ENCODE measurements at places on chromosomes 12 and 14.
A peak's percentile ranks its signal among the peaks of the same experiment; 100 is the strongest.

GRCh38 chr14:50303744-50304471 lies 8.1 kb downstream of the L2HGDH start:
- no peak for DNase-seq

DNA sequence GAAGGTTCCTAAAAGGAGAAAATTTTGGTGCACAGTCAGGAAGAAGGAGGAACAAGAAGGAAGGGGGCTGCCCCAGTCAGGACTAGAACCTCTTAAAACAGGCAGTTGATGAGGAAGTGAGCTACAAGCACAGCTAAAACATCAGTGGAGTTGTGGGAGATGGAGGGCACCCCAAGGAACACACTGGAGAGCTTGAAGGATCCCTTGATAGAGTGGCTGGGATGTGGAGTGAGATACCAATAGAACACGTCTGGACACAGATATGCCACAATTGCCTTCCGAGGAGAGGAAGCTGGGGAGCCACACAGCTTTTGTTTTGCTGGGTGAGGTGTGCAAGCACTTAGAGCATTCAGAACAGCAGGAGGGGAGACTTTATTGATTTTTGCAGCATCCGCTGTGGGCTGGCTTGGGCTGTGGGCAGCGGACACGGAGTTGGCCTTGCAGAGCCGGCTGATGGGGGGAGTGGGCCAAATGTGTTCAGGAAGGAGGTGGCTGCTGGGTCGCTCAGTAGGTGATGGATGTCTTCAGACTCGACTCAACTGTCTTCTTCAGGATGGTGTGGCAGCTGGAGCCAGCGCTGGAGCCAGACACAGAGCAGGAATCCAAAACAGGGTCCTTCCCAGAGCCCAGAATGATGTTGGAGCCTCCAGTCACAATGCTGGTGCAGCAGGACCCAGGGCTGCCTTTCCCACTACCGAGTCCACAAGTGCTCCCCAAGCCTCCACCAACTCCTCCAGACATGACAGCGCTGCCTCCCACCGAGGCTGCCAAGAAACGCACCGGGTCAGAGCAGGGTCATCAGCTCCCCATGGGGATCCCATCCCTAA lies 4.7 kb upstream of the KRT79 start:
- no peak for DNase-seq

DNA sequence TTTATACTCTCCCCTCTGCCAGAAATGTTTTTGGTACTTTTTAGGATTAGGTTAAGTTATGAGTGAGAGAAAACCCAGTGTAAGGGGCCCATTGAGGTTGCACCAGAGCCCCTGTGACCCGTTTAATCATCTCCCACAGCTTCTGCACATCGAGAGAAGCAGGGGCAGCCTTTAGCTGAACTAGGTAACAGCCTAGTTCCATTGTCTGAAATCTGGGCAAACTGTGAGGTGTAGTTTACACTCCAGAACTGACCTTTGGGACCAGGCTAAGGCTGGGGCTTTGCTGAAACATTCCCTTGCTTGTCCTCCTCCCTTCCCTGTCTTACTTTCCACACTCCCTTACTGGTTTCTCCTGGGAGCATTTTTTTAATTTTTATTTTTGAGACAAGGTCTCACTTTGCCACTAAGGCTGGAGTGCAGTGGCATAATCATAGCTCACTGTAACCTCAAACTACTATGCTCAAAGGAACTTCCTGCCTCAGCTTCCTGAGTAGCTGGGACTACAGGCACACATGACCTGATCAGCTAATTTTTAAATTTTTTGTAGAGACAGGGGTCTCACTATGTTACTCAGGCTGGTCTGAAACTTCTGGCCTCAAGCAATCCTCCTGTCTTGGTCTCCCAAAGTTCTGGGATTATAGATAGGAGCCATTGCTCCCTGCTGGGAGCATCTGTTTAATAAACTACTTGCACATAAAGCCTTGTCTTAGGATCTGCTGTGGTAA lies 25.9 kb upstream of the DHRS2 start:
- DNase-seq: no peak

GRCh38 chr12:42660117-42660516 lies 70.6 kb upstream of the PRICKLE1 start:
- DNase-seq: peak; percentile 83

DNA sequence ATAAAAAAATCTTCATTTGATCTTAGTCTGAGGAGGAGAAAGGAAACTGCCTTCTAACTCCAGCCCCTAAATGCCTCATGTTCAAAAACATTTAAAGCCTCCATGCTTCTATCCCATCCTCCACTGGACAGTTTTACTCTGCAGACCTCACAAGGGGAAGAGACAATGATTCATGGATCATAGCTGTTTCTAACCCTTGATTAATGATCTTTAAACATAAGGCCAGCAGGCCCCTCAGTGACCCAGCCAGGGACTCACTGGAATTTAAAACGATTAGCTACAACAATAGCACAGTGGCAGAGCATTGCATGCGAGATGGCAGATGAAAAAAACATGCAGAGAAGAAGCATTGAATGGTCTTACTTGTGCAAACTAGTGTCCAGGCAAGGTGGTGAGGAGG lies 6.0 kb downstream of the DCTN2 start:
- DNase-seq: no peak

DNA sequence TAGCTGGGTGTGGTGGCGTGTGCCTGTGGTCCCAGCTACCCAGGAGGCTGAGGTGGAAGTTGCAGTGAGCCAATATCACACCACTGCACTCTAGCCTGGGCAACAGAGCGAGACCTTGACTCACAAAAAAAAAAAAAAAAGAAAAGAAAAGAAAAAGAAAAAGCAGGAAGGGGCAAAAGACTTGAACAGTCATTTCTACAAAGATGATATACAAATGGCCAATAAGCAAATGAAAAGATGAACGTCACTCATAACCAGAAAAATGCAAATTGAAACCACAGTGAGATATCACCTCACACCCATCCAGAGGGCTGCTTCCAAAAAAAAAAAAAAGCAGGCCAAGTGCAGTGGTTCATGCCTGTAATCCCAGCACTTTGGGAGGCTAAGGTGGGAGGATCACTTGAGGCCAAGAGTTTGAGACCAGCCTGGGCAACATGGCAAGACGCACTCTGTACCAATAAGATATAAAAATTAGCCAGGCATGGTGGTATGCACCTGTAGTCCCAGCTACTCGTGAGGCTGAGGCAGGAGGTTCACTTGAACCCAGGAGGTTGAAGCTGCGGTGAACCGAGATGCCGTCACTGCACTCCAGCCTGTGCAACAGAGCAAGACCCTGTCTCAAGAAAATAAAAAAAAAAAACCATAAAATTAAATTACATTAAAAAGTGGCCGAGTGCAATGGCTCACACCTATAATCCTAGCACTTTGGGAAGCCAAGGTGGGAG lies 20.5 kb downstream of the UBC start:
- no peak for DNase-seq

- DNase-seq: peak; percentile 17
These were observed 11.4 kb upstream of the AACS start for GRCh38 chr12:125053821-125054220.

DNA sequence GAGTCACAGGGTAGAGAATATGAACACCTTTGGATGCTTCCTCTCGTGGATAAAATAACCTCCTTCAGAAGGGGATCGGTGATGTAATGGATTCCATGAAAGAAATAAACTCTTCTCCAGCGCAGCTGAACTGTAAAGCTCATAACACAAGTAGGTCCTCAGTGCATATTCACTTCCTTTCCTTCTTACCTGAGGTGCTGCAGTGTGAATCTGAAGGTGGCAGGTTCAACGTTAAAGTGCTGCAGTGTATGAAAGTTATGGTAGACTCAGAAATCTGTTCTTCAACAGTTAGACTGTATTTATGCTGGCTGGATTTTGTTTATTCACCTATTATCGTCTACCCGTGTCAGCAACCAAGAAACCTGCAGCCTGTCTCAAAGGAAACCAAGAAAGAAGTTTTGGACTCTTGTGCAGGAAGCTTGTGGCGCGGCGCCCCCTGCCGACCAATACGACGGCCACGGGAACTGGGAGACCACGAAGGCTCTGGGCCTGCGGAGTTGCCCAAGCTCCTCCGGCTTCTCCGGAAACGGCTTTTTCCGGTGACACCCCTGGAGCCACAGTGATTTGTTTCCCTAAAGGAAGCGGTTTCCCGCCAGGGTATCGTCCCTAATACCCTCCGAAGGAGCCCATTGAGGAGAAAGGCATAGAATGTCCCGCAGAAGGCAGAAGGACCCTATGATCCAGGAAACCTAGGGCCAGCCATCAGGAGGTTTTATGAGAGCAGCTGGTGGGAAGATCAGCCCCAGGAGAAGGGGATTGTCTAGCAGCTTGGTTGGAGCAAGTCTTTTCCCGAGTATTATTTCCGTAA lies 17.6 kb upstream of the RNASE3 start:
- DNase-seq: peak; percentile 60

DNA sequence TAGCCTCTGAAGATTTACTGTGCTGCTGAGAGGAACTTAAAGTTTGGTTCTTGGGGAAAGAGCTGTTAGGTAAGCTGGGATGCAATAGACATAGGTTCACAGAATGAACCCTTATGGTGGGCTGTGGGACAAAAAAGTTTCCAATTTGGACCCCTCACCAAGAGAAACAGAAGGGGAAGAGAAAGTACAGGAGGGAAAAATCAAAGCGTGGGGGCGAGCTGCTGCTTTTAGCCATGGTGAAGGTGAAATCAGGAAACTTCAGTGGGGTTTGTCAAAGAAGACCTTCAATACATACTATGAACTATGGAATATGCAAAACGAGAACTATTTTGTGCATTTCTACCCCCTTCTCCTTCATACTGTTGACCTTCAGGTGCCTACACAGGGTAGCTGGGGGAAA lies 10.6 kb upstream of the NINJ2 start:
- no peak for DNase-seq

DNA sequence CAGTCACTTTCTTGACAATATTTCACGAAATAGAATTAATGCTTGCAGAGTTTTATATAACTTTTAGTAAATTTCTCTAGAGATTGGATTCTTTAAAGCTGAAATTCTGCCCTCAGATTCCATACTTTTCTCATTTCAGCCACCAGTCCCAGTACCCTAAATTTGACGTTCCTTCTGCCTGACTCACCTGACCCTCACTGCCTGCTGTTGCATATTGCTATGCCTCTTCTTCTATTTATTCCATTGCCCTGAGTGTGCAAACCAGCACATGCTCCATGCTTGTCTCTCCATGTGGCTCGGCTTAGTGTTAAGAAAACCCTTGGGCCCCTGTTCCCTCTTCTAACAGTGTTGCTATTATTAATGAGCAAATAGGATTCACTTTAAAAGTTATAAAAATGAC lies 533.3 kb downstream of the LRFN5 start:
- DNase-seq: no peak

- no peak for DNase-seq
These were observed 14.1 kb downstream of the SIVA1 start for GRCh38 chr14:104766863-104767633.

DNA sequence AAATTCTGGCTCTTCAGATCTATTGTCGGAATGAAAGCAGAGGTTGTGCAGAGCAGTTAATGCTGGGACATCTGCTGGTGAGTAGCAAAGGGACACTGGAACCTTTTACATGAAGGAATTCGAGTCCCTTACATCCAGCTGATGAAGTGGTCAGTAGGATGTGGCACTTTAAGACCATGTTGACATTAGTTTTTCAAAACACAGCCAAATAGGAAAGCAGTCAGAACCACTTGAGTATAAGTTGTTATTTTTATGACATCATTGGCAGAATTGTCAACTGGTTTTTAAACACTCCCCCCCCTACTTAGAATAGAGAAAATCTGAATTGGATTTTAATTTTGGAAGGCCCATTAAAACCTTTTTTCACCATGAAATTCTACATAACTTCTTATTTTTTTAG lies 46.8 kb upstream of the AMN start:
- no peak for DNase-seq

GRCh38 chr14:91019673-91020072 lies 40.8 kb downstream of the RPS6KA5 start:
- no peak for DNase-seq

DNA sequence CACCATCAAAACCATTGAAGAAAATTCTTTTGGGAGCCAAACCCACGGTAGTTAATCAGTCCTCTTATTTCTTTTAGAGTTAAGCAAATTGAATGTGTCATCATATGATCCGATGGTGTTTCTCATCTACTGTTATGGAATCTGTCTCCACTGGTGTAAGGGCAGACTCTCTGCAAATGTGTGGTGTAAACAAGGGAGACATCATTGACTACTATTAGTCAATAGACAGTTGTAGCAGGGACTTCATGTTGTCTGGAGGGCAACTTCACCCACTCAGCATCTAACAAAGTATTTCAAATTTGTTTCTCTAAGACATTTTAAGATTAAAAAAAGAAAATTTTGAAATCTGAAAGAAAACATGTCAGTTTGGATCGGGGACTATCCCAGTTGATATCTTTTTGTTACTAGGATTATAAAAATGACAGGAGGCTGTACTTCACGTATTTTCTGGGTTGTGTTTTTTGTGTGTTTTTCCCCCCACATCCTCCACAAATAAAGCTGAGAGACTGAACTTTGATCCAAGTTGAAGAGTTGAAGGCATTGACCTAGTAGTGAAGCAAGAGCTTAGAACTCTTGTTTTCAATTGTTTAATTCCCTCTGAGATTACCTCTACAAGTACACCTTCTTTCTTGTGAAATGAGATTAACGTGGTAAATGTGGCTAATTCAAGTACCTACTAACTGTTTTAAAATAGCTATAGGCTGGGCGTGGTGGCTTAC lies 4.0 kb downstream of the GOLGA5 start:
- DNase-seq: no peak

GRCh38 chr14:54487771-54488170 lies 1.0 kb downstream of the GMFB start:
- peak; percentile 22 for DNase-seq

DNA sequence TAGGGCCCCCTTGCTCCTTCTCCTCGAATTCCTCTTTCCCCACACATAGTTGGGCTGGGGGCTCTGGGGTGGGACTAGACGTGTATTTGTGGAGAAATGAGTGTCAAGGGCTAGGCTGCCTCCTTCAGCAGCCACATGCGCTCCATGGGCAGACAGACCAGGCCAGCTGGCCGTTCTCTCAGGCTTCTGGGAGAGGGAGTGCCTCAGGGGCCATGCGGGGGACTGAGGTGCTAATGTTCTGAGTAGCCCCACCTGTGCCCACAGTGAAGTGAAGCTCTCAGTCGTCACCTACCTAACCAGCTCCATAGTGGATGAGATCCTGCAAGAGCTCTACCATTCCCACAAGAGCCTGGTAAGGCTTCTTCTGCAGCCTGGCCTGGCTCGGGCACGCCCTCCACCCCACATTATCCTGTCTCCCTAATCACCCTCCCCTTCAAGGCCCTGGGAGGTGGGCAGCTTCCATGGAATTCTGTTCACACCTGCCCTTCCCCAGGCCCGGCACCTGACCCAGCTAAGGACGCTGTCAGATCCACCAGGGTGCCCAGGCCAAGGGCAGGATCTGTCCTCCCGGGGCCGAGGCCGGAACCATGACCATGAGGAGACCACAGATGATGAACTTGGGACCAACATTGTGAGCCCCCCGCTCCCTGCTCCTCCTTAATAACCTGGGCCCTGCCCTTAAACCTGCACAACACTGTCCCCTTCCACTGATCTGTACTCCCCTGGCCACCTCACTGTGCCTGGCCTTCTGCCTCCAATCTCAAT lies 9.0 kb upstream of the CPNE6 start:
- no peak for DNase-seq

DNA sequence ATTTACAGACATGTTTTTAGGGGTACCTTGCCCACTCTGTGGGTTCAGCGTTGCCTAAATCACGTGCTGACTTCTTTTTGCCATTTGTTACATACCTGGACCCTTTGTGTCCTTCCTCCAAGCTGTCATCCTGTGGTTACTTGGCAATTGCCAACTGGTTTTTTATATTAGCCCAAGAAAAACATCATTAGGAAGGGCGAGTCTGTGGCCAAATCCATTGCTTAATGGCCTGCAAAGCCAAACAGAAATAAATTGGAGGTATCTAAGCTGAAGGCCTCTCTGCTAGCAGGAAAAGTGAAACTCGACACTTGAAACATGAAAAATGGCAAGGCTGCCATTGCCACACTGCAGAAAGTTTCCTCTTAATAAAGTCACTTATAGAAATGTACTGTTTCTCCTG lies 190.4 kb downstream of the NUAK1 start:
- no peak for DNase-seq

All from muscle of back (tissue), 13 donors.